Body of pancreas (tissue), 4 donors: ENCODE measurements at places on chromosomes 16 and 17. TPM values are rescaled to one million over a fixed set of nuclear protein-coding genes. Genes with fewer than 3 reads are reported as not detected.
A peak's percentile ranks its signal among the peaks of the same experiment; 100 is the strongest.

The SULT1A2 gene
- total RNA-seq, result 1.3 TPM

The EMC8 gene
- total RNA-seq, result 16.3 TPM

The SMTNL2 gene
- 0.33 TPM for total RNA-seq

The PITPNM3 gene
- total RNA-seq, result 1.3 TPM

The CCL1 gene
- not detected for total RNA-seq

The HS3ST3A1 gene
- not detected for total RNA-seq

The DNASE1L2 gene
- 1.3 TPM for total RNA-seq

The TTYH2 gene
- 14.8 TPM for total RNA-seq

The C1QTNF8 gene
- not detected for total RNA-seq

The CD79B gene
- not detected for total RNA-seq

DNA sequence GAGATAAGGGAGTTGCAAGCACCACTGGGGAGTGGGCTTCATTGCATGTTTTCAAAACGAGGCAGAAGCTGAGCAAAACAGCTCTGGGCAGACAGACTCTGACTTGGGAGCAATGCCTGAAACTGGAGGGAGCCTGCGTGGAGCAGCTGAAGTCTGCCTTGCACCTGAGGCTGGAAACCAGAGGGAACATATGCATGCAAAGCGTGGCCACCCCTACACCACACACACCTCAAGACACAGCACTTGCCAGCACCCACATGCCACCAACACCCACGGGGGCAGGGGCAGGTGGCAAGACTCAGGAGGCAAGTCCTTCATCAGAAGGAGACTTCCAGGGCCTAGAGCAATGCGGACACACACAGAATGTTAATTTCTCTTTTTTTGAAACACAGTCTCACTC lies 45.8 kb downstream of the COTL1 start:
- H3K4me3 ChIP-seq, result no peak overlapping the region
- no peak for DNase-seq
- H3K36me3 ChIP-seq, result no peaks in the 10 kb centered on the region
- H3K27me3 ChIP-seq, result no peaks in the 10 kb centered on the region
- no peak overlapping the region for H3K27ac ChIP-seq

GRCh38 chr17:4560837-4561256 lies 470 bp upstream of the GGT6 start:
- no peak overlapping the region for H3K4me3 ChIP-seq
- no peaks in the 10 kb centered on the region for H3K27me3 ChIP-seq
- peaks cover 43% of the 10 kb centered on the region for H3K4me1 ChIP-seq
- H3K36me3 ChIP-seq, result no peaks in the 10 kb centered on the region

DNA sequence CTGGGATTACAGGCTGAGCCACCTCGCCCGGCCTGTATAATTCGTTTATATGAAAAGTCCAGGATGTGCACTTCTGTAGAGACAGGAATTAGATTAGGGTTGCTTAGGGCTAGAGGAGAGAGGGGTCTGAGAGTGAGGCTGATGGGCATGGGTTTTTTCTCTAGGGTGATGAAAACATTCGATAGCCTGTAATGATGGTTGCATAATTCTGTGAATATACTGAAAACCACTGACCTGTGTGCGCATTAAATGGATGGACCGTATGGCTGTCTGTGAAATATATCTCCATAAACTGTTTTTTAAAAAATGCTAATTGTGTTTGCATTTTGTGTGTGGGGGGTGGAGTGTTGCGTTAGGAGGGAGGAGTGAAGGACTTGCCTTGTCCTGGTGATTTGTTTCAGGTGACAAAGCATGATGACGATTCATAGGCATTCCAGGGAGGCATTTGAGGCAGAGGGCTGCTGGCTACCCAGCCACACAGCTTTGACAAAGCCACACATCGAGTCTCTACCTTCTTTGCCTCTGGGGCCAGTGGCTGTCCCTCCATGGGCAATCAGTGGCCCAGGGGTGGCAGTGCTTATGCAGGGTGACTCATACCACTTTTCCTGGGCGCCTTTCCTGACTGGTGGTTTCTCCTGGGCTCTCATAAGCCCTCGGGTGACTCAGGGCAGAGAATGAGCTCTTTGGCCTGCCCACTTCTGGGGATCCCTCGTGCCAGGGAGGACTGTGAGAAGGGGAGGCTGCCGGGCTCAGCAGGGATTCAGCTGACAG lies 148.5 kb upstream of the WSCD1 start:
- DNase-seq, result no peak
- no peaks in the 10 kb centered on the region for H3K27me3 ChIP-seq
- H3K4me1 ChIP-seq, result no peaks in the 10 kb centered on the region
- H3K36me3 ChIP-seq, result no peaks in the 10 kb centered on the region
- no peak overlapping the region for H3K4me3 ChIP-seq

- H3K4me3 ChIP-seq, result no peak overlapping the region
- H3K4me1 ChIP-seq, result no peaks in the 10 kb centered on the region
- no peak for DNase-seq
- no peaks in the 10 kb centered on the region for H3K27me3 ChIP-seq
Measured at GRCh38 chr16:65490286-65490685, 368.4 kb upstream of the CDH11 start.

GRCh38 chr17:8162997-8163977 lies 539 bp upstream of the VAMP2 start:
- no peaks in the 10 kb centered on the region for H3K27me3 ChIP-seq
- peak overlapping the region; percentile 99 for H3K27ac ChIP-seq
- H3K4me1 ChIP-seq, result peaks cover 47% of the 10 kb centered on the region
- no peak overlapping the region for H3K4me3 ChIP-seq
- DNase-seq, result peak; percentile 51

GRCh38 chr17:57264776-57265175 lies 8.5 kb downstream of the MSI2 start:
- H3K36me3 ChIP-seq, result no peaks in the 10 kb centered on the region
- no peak overlapping the region for H3K27ac ChIP-seq
- H3K4me3 ChIP-seq, result no peak overlapping the region
- no peaks in the 10 kb centered on the region for H3K4me1 ChIP-seq
- no peaks in the 10 kb centered on the region for H3K27me3 ChIP-seq

DNA sequence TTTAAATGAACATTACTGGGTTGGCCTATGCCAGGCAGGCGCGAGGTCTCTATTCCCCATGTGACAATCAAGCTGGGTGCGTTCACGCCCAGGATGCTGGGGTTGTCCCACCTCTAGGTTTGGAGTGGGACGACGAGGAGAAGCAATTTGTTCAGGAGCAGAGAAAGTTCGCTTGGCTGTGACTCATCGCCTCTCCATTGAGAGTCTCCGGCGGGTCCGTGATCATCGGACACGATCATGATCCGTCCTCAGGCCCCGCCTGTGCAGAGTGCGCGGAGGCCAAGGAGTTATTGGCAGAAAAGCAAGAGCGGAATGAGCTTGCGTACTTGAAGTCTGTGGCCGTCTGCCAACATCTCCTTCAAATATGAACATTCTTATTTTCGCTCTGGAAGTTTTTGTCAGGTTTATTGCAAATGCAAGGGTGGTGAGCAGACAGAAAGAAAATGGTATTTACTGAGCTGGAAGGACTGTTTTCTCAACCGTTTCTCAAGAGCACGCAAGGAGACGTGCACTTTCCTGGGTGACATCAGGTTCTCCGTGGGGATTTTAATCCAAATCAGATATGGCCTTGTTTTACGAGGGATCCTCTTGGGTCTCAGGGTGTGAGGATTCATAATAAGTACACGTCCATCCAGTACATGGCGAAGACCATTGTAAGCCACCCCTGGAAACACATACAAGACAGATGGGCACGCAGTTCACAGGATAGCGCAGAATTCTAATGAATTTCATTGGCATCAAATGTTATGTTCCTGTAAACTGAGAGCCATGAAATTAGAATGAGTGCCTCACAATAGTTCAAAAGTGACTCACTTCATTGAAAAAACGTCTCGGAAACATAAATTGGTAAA lies 70.1 kb upstream of the CREBBP start:
- no peak overlapping the region for H3K27ac ChIP-seq
- no peak overlapping the region for H3K4me3 ChIP-seq
- no peaks in the 10 kb centered on the region for H3K36me3 ChIP-seq
- peak; percentile 54 for DNase-seq

DNA sequence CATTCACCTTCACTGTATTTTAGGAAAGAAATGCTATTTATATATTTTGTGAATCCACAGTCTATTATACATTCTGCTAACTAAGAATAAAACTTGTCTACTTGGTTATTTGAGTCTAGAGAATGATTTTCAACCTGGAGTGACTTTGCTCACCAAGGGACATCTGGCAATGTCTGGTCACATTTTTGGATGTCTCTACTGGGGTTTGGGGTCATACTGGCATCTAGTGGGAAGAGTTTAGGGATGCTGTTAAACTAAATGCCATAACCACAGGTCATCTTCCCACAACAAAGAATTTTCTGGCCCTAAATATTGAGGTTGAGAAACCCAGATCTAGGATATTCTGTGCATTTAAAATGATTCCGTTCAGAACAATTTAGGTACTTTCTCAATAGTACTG lies 26.0 kb downstream of the KCNJ16 start:
- no peak overlapping the region for H3K4me3 ChIP-seq
- H3K27ac ChIP-seq, result no peak overlapping the region
- H3K4me1 ChIP-seq, result no peaks in the 10 kb centered on the region
- H3K36me3 ChIP-seq, result no peaks in the 10 kb centered on the region

- no peaks in the 10 kb centered on the region for H3K36me3 ChIP-seq
- H3K4me3 ChIP-seq, result no peak overlapping the region
- DNase-seq, result no peak
- no peak overlapping the region for H3K27ac ChIP-seq
Measured at GRCh38 chr17:43431714-43432523, 33.1 kb downstream of the ARL4D start.

- H3K27me3 ChIP-seq, result no peaks in the 10 kb centered on the region
- no peak for DNase-seq
- H3K27ac ChIP-seq, result no peak overlapping the region
- no peaks in the 10 kb centered on the region for H3K36me3 ChIP-seq
Measured at GRCh38 chr17:61310590-61310989, 89.1 kb upstream of the TBX2 start.

- no peaks in the 10 kb centered on the region for H3K36me3 ChIP-seq
- no peaks in the 10 kb centered on the region for H3K4me1 ChIP-seq
- H3K4me3 ChIP-seq, result no peak overlapping the region
- H3K27ac ChIP-seq, result no peak overlapping the region
- DNase-seq, result no peak
- no peaks in the 10 kb centered on the region for H3K27me3 ChIP-seq
Measured at GRCh38 chr17:76304226-76305134, 3.6 kb downstream of the QRICH2 start.

DNA sequence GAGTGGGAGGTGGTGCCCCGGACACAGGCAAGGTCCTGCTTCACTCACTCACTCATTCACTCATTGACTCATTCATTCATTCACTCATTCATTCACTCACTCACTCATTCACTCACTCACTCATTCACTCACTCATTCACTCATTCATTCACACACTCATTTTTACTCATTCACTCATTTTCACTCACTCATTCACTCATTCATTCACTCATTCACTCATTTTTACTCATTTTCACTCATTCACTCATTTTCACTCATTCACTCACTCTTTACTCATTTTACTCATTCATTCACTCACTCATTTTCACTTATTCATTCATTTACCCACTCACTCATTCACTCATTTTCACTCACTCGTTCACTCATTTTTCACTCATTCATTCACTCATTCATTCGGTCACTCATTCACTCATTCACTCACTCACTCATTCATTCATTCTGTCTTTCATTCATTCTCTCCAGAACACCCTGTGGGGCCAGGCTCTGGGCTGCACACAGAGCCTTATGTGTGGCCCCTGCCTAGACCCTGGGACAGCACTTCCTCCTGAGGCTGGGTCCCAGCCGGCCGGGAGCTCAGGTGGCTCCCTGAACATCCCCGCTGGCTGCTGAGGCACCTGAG lies 9.2 kb downstream of the RPUSD1 start:
- no peak for DNase-seq
- H3K27ac ChIP-seq, result no peak overlapping the region
- peaks cover 10% of the 10 kb centered on the region for H3K27me3 ChIP-seq
- H3K36me3 ChIP-seq, result no peaks in the 10 kb centered on the region
- H3K4me3 ChIP-seq, result no peak overlapping the region

DNA sequence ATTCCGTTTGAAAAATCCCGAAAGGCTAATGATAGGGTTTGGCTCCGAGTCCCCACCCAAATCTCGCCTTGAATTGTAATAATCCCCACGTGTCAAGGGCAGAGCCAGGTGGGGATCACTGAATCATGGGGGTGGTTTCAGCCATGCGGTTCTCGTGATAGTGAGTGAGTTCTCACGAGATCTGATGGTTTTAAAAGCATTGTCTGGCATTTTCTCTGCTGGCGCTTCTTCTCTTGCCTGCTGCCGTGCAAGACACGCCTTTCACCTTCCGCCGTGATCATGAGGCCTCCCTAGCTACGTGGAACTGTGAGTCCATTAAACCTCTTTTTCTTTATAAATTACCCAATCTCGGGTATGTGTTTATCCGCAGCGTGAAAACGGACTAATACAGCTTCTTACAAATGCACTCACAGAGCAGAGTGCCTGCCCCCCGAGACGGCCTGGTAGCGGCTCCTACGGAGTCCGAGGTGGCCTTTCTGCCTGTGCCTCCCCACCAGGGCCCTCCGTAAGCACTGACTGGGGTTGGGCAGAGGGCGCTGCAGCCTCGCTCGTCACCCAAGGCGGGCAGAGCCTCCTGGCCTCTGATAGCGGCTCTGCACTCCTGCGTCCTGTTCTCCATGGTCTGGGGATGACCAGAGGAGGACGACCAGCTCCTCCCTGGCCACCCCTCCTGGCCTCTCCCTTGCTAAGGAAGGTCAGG lies 131.7 kb downstream of the FOXL1 start:
- H3K27me3 ChIP-seq, result no peaks in the 10 kb centered on the region
- no peak overlapping the region for H3K27ac ChIP-seq
- no peaks in the 10 kb centered on the region for H3K36me3 ChIP-seq
- H3K4me3 ChIP-seq, result no peak overlapping the region

- no peaks in the 10 kb centered on the region for H3K36me3 ChIP-seq
- DNase-seq, result peak; percentile 71
- H3K4me1 ChIP-seq, result peaks cover 45% of the 10 kb centered on the region
- no peak overlapping the region for H3K4me3 ChIP-seq
- H3K27me3 ChIP-seq, result no peaks in the 10 kb centered on the region
Measured at GRCh38 chr17:75877752-75878173, 618 bp downstream of the TRIM47 start.

DNA sequence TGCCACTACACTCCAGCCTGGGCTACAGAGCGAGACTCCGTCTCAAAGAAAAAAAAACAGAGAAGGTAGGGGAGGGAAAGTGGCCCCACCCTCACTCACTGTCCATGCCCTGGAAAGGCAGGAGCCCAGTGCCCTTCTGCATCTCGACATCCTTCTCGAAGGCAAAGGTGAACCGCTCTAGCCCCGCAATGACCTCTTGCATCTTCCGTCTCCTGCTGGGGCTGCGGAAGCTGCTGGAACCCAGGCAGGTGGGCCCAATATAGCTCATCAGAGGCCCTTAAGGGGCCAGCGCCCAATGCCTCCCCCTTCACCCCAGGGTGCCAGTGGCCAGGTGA lies at the start of gene CPSF4L:
CPSF4L (minus strand) TSS at position 264 of the 335 bp plus-strand sequence; CDS start at position 202, 62 bp downstream.
- no peak for DNase-seq
- H3K36me3 ChIP-seq, result no peaks in the 10 kb centered on the region
- no peak within 1 kb of the TSS for H3K4me3 ChIP-seq
- H3K27me3 ChIP-seq, result no peaks in the 10 kb centered on the region
- peaks cover 41% of the 10 kb centered on the region for H3K4me1 ChIP-seq

- peak overlapping the region; percentile 90 for H3K4me3 ChIP-seq
- H3K36me3 ChIP-seq, result no peaks in the 10 kb centered on the region
- DNase-seq, result peak; percentile 16
- no peaks in the 10 kb centered on the region for H3K27me3 ChIP-seq
Measured at GRCh38 chr16:58733248-58733670, 857 bp downstream of the GOT2 start.

GRCh38 chr17:40113907-40114245 lies 7.9 kb upstream of the MSL1 start:
- H3K36me3 ChIP-seq, result no peaks in the 10 kb centered on the region
- H3K27me3 ChIP-seq, result no peaks in the 10 kb centered on the region
- DNase-seq, result no peak
- H3K4me3 ChIP-seq, result no peak overlapping the region

- H3K27me3 ChIP-seq, result no peaks in the 10 kb centered on the region
- no peaks in the 10 kb centered on the region for H3K36me3 ChIP-seq
- DNase-seq, result no peak
- H3K4me3 ChIP-seq, result no peak overlapping the region
Measured at GRCh38 chr17:12768255-12768654, 21.0 kb upstream of the ARHGAP44 start.
